ENCODE measurements at places on chromosomes 3 and 15.

- DNase-seq: peak; percentile 74
Observed at GRCh38 chr3:27216955-27217552, 152.1 kb downstream of the NEK10 start.

DNA sequence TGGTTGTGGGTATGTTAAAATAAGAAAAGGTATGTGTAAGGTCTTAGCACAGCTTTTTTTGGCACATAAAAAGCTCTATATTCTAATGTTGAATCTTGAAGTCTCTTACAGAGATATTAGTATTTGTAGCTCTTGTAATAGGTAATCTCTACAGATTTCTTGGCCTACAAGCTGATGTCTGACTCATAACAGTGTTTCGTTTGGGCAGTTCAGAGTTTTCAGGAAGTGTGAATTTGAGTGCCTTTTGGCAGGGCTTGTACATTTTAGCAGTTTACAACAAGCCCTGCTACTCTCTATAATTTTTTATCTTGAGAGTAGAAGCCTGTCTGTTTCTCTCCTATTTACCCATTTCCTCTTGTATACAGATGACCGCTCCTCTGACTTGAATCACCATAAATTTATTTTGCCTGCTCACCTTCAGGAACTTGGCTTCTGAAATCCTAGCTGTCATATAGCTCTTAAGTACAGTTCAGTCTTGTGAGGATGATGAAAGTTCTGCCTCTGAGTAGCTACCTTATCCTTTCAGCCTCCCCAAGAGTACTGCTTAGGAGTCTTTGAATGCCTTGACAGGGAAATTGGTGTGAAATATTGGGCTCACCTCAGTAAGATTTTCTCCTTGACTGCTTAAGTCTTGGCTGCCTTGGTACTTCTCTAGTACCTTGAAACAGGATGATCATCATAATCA, 419.9 kb upstream of the RARB start:
- peak; percentile 56 for DNase-seq

GRCh38 chr3:23071758-23072157, 131.4 kb upstream of the UBE2E2 start:
- DNase-seq: no peak

- DNase-seq: no peak
Observed at GRCh38 chr3:77142578-77142977, 102.7 kb downstream of the ROBO2 start.

GRCh38 chr15:51681303-51681963, at the start of gene SCG3:
Gene SCG3 (plus strand): TSS chr15:51681503. CDS start chr15:51681756, 253 bp downstream.
- peak; percentile 63 for DNase-seq

DNA sequence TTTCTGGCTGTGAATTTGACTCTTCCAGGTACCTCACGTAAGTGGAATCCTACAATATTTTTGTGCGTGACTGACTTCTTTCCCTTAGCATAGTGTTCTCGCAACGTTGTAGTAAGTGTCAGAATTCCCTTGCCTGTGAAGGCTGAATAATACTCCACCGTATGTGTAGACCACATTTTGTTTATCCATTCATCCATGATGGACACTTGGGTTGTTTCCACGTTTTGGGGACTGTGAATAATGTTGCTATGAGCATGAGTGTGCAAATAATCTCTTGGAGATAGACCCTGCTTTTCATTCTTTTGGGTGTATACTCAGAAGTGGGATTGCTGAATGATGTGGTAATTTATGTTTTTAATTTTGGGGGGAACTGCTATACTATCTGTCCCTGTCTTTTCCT, 82.2 kb downstream of the APBA2 start:
- no peak for DNase-seq

- no peak for DNase-seq
Observed at GRCh38 chr15:80041494-80042253, 17.8 kb upstream of the ZFAND6 start.

DNA sequence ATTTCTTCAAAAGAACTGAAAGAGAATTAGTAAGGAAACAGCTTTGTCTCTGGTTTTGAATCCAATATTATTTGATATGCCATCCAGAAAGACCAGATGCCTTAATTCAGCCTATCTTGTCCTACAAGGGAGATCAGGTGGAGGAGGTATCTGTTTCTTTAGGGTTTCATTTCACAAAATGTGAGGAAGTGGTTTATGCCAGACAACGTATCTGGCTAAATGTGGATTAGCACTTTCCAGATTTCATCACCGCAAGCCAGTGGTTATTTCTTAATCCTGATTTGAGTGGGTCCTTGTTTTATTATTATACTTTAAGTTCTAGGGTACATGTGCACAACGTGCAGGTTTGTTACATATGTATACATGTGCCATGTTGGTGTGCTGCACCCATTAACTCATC, 271.1 kb downstream of the EBLN2 start:
- DNase-seq: no peak

DNA sequence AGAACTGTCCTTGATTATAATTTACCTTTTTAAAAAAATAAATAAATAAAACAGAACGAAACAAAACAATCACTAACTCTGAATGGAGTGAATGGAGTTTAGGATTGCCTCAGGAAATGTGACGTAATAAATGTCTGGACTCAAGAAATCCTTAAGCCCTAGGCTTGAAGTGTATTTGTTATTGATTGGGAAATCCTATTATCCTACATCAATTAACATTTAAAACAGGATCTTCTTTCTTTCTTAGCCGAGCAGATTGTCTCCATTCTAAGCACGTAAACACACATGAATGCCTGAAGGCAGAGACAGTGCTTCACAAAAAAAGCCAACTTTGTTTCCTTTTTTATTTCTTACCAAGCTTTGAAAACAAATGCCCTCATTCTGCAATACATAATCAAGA, 33.4 kb downstream of the KAT2B start:
- DNase-seq: no peak

DNA sequence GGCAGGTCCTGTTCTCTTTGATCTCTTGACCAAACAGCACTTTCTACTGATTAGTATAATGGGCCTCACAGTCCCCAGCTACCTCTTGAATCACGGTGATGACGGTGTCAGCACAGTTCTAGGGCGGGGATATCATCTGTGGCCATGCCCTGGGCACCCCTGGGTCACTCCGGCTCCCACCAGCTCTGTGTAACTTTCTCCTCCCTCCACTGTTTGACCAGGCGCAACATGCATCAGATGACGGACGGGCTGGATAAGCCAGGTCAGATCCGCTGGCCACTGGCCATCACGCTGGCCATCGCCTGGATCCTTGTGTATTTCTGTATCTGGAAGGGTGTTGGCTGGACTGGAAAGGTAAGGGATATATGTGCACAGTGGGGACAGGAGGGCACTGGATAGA, 29.6 kb downstream of the SLC6A1 start:
- DNase-seq: no peak

- DNase-seq: no peak
Observed at GRCh38 chr15:84050076-84050475, 185.5 kb upstream of the GOLGA6L4 start.

DNA sequence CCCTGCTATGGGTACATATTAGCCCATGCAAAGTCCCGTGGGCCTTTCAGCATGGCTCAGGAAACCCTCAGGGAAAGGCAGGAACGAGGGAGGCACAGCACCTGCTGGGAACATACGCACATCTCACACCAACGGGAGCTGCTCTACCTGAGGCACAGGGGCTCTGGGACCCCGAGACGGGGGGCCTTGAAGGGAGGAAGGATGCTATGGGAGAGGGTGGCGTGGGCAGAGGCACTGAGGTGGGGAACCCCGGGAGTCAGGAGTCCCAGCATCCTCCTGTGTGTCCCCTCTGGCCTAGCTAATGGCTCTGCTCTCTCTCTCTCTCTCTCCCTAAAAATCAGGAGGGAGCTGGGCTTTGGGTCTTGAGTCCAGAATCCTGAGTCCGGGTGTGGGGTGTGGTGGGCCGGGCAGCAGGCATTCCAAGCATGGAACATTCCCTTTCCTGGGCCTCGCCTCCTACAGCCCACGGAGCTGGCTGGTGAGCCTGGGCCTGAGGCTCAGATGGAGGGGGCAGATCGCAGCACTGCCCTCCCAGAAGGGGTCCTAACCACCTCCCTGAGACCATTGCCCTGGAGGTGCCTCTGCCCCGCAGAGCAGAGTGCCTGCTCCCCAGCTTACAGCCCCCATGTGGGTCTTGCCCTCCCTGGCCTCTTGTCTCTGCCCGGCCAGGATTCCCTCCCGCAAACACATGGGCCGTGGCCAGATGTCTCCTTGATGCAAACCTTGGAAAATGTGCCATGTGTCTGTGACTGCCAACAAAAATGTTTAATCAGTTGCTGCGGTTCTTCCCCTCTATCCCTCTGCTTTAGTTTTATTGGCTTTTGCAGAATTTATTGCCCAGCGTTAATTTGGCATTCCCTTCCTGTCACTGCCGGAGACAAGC, 101.6 kb downstream of the TMEM266 start:
- no peak for DNase-seq

- peak; percentile 1 for DNase-seq
Observed at GRCh38 chr3:76438971-76439370, 600.9 kb upstream of the ROBO2 start.

- DNase-seq: peak; percentile 12
Observed at GRCh38 chr15:58738046-58738707, 11.3 kb downstream of the ADAM10 start.

GRCh38 chr15:95470997-95471689, 859.4 kb upstream of the NR2F2 start:
- peak; percentile 20 for DNase-seq

- DNase-seq: no peak
Observed at GRCh38 chr3:142035308-142035922, 113.9 kb downstream of the TFDP2 start.

DNA sequence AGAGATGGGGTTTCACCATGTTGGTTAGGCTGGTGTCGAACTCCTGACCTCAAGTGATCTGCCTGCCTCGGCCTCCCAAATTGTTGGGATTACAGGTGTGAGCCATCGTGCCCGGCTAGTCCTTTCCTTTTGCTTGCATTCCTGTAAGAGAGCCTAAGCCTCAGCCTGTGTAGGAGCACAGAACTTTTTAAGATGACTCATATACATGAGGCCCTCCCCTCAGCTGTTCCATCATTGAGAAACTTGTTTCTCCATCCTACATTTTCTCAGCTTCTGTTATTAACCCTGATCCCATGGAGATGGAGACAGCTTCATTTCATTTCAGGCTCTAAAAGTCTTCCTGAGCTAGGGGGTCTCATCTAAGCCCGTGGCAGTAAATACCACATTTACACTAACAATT, 123.3 kb downstream of the PLOD2 start:
- DNase-seq: no peak

- no peak for DNase-seq
Observed at GRCh38 chr3:31831591-31831990, 149.5 kb downstream of the OSBPL10 start.

GRCh38 chr3:69941037-69941436, 58.5 kb upstream of the SAMMSON start:
- no peak for DNase-seq

DNA sequence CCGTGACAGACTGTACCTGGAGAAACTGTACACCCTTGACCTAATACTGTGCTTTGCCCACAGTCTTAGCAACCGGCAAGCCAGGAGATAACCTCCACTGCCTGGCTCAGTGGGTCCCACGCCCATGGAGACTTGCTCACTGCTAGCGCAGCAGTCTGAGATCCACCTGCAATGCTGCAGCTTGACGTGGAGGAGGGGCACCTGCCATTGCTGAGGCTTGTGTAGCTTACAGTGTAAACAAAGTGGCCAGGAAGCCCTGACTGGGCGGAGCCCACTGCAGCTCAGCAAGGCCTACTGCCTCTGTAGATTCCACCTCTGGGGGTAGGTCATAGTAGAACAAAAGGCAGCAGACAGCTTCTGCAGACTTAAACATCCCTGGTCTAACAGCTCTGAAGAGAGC, 189.3 kb downstream of the EDEM1 start:
- no peak for DNase-seq

DNA sequence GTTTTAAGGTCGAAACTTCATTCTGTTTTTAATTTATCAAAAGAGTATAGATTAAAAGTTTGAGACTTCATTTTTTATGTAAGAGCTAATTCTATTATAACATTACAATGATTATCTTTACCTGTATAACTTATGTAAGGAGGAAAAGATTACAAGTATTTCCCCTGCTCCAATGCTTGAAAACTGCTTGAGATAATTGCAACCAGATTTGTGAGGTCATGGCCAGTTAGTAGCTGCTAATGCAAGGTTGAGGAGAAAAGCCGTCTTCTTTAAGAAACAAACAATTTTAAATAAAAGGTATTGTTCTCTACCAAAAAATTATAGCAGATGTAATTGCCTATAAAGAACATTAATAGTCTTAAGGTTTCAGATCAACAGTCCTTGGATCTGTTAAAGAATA, 208.3 kb upstream of the UBE2E2 start:
- DNase-seq: no peak

- no peak for DNase-seq
Observed at GRCh38 chr3:196227121-196227561, 10.8 kb downstream of the SLC51A start.

DNA sequence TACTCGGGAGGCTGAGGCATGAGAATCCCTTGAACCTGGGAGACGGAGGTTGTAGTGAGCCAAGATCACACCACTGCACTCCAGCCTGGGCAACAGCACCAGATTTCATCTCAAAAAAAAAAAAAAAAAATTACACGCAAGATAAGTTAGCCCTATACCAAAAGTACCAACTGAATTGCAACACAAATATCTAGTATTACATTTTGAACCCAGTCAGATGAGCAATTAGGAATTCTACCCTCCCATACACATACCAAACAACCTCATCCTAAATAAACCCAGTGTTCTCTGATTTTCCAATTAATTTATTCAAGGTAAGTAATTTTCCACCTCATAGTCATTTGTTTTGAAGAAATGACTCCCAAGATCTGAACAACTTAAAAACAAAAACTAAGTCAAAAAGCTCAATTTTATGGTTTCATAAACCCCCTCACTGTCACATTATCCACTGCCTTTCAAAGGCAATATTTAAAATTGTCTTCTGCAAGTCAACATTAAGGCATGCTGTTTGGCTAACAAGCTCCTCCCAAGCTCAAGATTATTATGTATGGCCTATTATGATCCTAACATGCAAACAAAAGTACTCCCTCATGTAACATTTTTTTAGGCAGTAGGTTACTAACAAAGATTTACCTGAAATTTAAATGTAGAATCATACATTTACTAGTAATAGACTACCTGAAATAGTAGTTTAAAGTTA, 4.5 kb downstream of the RAF1 start:
- no peak for DNase-seq

DNA sequence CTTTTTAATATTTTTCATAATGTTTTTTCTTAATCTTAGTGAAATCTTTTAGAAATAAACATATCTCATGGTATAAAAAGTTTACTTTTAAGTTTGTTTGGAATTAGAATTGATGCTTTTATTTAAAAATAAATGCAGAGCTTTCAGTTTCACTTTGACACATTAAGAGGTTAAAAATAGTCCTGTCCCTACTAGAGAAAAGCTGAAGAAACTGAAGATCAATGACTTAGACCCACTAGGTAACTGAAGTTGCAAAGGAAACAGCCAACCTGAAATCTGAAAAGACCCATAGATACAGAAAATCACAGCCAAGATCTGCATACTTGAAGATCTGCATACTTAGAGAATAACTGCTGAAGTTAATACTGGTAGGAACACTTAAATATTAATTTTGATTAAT, 237.6 kb downstream of the RAP2B start:
- DNase-seq: no peak

Measured in fibroblast of skin of abdomen (primary cell).